HAP-1 (cell line): ENCODE measurements at places on chromosomes 11 and 22.

DNA sequence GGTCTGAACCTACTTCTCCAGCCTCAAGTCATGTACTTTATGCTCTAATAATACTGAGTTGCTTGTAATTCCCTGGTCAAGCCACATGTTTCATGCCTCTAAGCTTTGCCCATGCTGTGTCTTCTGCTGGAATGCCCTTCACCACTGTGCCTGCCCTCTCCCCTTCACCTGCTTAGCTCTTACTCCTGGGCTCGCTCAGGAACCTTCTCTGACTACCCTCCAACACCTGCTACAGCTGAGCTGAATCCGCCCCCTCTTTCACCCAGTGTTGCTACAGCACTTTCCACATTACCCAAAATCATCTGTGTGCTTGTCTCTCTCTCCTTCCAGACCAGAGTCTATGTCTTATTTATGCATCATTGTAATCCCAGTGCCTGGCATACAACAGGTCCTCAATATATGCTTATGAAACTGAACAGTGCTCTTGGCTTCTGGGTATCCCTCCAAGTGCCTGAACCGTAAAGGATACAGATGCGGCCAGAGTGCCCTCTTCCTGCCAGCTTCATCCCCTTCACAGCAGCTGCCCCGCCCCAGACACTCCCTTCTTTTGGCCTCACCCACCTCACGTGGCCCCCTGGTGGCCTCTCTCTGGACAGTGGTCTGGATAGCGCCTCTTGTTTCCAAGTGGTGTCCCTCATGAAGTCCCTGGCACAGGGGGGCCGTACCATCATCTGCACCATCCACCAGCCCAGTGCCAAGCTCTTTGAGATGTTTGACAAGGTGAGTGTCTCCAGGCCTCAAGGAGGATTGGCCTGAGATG lies 7.1 kb downstream of the ABCG4 start:
- no peak for DNase-seq

GRCh38 chr11:71565263-71565662 lies at the start of gene KRTAP5-10:
Gene KRTAP5-10, plus strand, starts transcription at chr11:71565563. Its CDS starts 25 bp downstream, at chr11:71565588.
- no peak for DNase-seq

DNA sequence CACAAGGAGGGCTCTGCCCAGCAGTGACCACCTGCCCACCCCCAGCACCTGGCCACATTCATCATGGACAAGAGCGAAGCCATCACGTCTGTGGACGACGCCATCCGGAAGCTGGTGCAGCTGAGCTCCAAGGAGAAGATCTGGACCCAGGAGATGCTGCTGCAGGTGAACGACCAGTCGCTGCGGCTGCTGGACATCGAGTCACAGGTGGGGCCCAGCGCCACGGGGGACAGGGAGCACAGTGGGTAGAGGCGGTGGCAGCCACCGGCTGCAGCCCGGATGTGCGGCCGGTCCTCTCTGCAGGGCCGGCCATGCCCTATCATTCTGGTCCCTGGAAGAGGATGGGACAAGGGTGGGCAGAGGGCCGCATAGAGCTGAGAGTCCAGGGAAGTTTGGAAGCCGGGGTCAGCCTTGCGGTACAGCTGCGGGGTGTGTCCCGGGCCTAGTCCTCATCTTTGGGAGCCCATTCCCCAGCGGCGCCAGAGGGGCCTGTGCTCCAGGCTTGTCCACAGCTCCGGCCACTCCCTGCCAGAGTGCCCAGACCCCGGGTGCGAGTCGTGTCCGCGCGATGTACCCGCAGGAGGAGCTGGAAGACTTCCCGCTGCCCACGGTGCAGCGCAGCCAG lies 14.1 kb downstream of the EPS8L2 start:
- DNase-seq, result no peak

- no peak for DNase-seq
These were observed 2.2 kb downstream of the TANGO2 start for GRCh38 chr22:20022978-20023613.

DNA sequence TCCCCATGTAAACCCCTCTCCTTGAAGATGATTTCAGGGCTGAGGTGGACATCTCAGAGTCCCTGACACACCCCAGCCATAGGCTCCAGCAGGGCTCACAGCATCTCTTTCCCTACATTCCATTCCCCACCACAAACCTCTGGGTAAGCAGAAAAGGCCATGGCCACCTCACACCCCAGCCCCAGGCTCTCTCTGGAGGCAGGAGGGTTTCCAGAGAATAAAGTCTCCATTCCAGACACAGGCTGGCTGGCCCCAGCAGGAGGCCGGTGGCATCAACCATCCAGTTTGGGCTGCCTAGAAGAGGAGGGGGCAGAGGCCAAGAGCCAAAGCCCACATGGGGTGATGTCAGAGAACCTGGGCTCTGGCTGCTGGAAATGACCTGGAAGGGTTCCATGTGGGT lies 61.4 kb downstream of the TP53I11 start:
- no peak for DNase-seq

- DNase-seq, result no peak
These were observed 352.7 kb upstream of the MPPED2 start for GRCh38 chr11:30938810-30939209.

DNA sequence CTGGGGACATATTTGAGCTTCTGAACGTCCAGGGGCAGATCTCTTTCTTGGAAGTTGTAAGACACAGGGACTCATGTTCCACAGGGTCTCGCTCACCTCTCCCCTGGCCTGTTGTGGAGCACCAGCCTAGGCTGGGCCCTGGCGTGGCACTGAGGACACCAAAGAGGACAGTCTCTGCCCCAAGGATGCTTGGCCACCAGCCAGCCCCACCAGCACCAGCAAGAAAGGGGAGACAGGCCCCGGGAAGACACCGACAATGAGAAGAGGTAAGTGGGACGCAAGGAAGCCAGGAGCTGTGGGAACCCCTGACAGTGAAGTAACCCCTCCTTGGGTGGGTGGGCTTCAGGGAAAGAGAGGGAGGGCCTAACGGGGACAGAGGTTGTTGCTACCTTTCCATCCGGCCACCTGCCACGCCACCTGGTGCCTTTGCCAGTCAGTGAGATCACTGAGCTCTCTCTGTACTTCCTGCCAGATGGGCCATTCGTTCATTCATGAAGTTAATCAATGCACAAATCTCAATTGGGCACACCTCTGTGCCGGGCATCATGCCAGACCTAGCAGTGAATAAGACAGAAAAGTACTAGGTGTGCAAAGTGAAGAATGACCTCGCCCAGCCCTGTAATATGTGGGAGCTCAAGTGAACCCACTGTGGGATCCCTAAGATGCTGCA lies 11.1 kb downstream of the APOL5 start:
- DNase-seq, result no peak

DNA sequence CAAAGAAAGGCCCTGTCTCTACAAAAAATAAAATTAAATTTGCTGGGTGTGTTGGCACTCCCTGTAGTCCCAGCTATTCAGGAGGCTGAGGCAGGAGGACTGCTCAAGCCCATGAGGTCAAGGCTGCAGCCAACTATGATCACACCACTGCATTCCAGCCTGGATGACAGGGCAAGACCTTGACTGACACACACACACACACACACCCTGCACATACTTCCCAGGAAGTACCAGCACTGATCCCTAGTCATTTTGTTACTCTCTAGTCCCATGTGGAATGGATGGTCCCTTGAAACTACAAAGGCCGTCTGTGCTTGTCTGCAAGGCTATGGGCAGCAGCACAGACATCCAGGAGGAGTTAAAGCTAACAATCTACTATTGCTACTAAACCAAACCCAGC lies 59.7 kb upstream of the CYP2D6 start:
- DNase-seq, result no peak

- no peak for DNase-seq
These were observed 93.6 kb downstream of the NELL1 start for GRCh38 chr11:20762980-20763379.

- DNase-seq, result no peak
These were observed 7.1 kb downstream of the MGAT3 start for GRCh38 chr22:39463931-39464390.

DNA sequence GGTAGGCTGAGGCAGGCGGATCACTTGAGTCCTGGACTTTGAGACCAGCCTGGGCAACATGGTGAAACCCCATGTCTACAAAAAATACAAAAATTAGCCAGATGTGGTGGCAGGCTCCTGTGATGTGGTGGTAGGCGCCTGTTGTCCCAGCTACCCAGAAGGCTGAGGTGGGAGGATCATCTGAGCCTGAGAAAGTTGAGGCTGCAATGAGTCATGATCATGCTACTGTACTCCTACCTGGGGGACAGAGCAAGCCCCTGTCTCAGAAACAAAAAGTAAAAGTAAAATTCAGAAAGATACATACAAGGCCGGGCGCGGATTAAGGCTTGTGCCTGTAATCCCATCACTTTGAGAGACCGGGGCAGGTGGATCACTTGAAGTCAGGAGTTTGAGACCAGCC lies 6.3 kb downstream of the LDHAL6A start:
- no peak for DNase-seq

- no peak for DNase-seq
These were observed 193.6 kb downstream of the FAM76B start for GRCh38 chr11:95595973-95596489.

DNA sequence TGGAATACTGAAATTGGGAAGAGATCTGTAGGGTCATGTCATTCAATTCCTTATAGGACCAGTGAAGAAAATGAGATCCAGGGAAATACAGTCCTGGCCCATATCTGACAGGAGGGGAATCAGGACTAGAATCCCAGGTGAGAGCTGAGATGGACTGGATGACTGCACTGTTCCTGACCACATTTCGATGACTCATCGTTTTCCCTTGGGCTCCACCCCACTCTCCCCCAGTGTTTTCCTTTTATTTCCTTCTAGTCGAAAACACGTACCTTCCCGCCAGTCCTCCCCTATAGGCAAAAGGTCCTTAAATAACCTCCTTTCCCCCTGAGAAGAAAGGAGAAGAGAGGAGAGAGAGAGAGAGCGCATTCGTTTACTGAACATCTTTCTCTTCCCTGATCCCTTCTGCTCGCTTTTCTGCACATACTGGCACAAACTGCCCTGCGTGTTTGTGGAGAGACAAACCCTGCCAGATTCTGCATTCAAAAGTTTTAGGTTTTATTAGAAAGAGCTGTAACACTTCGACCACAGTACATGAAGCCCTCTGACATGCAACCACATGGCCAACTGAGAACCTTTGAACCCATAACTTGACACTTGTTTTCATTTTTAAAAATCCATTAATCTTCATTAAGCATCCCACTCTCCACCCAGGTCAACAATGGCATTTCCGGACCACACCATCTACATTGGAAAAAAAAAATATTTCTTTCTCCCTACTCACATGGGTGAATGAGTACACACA lies 565.7 kb downstream of the METTL15 start:
- no peak for DNase-seq

GRCh38 chr22:48800036-48800885 lies 1027.4 kb downstream of the BRD1 start:
- DNase-seq, result no peak
